Cerebellar cortex (tissue), 1 donor: ENCODE measurements at places on chromosomes 1 and 21.

DNA sequence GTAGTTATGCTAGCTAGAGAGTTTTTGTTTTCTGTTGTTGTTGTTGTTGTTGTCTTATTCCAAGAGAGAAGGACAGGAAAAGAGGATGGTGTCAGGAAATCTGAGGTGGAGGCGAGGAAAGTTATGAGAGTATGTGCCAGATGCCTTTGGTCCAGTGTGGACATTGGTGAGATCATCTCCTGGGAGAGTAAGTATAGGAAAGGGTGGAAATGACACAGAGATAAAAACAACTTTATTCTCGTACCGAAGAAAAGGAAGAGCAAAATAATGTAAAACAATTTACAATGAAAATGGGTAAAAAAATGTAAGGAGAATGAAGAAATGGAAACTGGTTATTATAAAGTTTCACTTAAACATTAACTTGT, 97.4 kb upstream of the ADGRL2 start:
- DNase-seq: no peak

GRCh38 chr1:119391749-119392148, 23.2 kb downstream of the HAO2 start:
- no peak for DNase-seq

GRCh38 chr1:8698937-8699447, 118.4 kb downstream of the RERE start:
- DNase-seq: no peak

DNA sequence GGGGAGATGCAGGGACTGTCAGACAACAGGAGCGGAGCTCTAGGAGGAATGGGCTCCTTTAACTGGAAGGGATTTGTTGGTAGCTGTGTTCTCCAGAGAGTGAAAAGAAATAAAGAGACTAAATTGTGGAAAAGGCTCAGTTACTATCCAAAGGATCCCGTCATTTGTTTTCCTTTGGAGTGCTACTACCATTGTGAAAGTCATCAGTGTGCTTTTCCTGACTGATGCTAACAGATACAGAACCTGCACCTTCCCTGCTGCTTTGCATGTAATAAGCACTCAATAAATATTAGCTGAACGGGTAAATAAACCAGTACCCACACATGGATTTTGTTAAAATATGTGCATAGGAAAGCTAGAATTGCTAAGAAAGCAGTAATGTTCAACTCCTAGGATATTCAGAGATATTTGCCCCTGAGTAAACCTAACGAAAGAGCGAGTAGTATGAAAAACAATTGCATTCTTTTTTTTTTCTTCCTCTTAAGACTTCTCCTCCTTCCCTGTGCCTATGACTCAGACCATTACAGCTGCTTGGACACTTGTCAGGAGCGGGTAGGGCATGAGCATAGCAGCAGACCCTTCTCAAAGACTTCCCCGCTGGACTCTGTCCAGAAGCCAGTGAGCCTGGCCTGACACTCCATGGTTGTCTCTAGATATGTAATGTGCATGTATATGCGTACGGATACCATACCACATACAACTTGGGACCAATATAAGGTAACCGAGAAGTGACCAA, 41.7 kb downstream of the PTGFRN start:
- DNase-seq: no peak

DNA sequence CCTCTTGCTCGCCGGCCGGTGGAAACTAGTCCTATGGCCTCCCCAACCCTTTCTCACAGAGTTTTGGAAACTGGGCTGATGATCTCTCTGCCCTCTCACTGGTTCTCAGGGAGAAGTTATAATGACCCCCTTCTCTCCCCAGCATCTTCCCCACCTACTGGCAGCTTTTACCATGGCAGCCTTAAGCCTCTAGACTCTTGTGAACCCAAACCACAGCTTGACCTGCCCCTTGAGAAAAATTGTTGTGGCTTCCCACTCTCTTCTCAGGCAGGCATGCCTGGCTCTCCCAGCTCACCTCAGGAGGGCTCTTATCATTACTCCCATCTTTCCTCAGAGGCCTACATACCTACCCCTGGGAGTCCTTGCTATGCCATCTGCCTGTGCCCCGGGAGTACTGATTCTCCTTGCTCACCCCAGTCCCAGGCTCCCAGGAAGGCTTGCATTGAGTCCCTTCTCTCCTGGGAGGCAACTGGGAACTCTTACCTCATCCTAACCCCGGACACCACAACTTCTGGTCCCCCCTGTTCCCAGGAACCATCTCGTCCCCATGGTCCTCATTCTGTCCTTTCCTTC, 1.6 kb downstream of the NSUN4 start:
- no peak for DNase-seq

DNA sequence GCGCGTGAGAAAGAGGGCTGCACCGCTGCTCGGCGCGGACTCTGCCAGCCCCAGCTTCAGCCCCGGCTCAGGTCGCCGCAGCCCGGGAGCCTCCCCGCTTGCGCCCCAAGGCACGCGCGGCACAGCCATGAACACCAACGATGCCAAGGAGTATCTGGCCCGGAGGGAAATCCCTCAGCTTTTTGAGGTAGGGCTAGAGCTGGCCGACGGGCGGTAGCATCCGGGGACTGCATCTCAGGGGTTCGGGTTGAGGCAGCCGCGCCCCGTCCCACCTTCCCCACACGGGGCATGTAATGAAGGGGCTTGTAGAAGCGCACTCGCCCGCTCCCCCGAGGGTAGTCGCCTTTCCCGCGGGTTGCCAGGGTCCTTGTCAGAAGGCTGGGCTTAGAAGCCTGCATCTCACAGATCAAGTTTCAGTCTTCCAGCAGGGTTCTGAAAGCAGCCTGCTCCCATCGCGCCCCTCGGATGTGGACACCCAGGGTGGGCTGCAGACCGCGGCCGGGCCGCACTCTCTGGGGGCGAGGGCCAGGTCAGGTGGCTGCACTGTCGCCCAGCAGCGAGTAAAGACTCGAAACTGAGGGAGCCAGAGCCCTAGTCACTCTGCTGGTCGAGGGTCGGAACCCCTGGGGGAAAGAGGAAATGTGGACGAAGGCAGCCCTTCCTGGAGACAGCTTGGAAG, 507 bp downstream of the AK5 start:
- DNase-seq: no peak
